ENCODE measurements at places on chromosomes 1 and 21.

- DNase-seq, result no peak
Observed at GRCh38 chr1:234553240-234554188, 56.5 kb downstream of the IRF2BP2 start.

GRCh38 chr1:178294654-178295053, 200.8 kb downstream of the RASAL2 start:
- DNase-seq, result no peak

DNA sequence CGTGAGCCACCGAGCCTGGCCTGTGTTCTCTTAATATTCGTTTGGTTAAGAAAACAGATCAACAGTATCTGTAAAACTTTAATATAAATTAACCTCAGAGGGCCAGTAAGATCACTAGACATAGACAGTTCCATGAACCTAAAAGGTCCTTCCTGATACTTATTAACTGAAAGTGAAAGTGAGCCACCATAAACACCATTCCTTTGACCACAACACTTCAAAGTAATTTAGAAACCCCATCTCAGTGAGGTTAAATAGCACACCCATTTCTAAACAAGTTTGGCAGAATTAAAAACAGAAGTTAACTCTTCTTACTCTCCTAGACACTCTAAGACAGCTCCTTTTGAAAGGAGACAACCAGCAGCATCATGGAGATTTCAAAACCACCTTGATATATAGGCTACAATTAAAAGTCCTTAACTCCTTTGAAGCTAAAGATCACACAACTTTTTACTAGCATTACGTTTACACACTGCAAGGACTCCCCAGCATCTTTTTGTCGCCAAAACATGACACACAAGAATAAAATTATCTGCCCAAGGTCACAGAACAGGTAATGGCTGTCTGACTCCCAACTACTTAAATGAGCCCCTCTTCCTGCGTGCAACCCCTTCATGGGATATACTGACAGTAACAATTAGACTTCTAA, 2.2 kb downstream of the RNF19B start:
- no peak for DNase-seq

- no peak for DNase-seq
Observed at GRCh38 chr1:53196017-53196484, 573 bp upstream of the CPT2 start.

GRCh38 chr1:59271561-59272260, 25.2 kb upstream of the FGGY start:
- DNase-seq, result no peak

GRCh38 chr21:23740463-23740862, 1866.8 kb downstream of the MRPL39 start:
- DNase-seq, result no peak

DNA sequence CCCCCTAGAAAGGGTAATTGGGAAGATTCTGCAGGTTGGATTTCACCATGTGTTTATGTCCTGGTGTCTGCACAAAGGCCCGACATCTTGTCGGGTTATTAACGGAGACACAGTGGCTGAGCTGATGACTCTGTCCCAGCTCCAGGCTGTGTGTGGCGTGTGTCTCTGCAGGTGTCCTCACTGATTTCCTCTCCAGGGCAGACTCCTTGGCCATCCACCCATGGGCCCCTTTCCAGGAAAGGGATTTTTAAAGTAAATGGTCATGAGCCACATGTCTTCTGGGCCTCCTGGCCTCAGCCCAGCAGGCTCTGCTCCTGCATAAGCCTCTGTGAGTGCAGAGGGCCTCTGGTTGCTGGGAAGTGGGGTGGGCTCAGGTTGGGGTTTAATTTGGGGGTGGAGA, 418.7 kb upstream of the VAMP3 start:
- DNase-seq, result no peak

- no peak for DNase-seq
Observed at GRCh38 chr1:177897281-177897997, 72.4 kb downstream of the SEC16B start.
